ENCODE measurements at places on chromosomes 16 and 17. TPM values are rescaled to one million over a fixed set of nuclear protein-coding genes. Genes with fewer than 3 reads are reported as not detected.

DNA sequence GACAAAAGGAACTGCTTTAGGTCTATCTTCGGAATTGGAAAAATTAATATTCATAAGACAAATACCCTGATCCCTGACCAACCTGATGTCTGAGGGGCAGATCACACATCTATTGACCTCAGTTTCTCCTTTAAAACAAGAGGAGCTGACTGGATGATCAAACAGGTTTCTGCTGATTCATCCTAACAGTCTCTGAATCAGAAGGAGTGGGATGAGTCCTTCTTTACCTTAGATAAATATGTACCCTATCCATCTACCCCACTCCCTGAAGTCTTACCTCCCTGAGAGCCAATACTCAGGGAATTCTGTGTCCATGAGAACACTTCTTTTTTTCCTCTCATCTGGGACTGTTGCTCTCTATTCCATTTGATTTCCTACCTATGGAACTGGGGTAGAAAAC, 80.3 kb upstream of the CRHR1 start:
- DNase-seq = no peak

DNA sequence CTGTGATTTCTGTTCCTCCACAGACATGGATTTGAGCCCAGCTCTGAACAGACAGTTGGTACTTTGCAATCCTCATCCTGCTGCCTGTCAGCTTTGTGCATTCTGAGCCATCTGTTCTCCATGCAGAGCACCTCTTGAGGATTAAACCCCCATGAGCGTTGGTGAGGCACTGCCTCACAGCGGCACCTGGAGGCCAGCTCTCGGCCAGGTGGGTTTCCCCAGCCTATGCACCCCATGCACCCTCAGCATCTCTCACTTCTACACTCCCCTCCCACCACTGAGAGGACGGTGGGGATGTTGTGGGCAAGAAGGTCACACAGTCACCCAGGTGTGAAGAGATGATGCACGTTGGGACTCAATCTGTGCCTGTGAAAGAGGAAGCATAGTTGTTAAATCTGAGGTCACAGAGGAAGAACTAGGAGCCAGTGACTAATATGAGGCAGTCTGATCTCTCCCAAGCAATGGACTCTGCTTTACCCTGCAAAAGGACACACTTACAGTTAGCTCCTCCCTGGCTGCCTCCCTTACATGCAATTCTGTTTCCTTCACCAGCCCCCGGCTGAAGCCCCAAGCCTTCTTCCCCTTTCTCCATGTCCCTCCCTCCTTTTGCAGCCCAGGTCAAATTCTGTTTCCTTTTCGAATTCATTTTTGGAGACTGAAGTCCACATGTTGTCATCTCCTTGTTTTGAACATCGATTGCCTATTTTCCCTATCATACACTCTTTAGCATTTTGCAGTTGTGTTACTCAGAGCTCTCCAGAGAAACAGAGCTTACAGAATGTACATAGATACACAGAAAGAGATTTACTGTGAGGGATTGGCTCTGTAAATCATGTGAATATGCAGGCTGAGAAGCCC, 58.5 kb downstream of the HS3ST3B1 start:
- DNase-seq = peak; percentile 40

DNA sequence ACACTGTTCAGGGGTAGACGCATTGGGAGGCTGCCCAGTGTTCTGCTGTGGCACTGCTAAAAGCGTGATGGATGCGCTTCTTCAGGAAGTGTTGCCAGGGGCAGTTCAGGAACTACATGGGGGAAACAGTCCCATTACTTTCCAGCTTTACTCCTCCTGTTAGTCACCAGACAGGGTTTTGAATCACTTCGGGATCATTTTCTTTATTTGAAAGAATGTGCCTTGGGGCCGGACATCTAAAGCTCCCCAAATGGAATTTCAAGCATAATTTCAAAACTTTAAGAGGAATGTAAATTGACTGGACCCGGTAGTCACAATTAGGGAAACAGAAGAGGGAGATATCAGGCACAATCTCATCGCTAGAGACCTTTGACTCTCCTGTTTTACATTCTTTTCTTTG, 1.3 kb upstream of the KRTAP2-1 start:
- no peak for DNase-seq

DNA sequence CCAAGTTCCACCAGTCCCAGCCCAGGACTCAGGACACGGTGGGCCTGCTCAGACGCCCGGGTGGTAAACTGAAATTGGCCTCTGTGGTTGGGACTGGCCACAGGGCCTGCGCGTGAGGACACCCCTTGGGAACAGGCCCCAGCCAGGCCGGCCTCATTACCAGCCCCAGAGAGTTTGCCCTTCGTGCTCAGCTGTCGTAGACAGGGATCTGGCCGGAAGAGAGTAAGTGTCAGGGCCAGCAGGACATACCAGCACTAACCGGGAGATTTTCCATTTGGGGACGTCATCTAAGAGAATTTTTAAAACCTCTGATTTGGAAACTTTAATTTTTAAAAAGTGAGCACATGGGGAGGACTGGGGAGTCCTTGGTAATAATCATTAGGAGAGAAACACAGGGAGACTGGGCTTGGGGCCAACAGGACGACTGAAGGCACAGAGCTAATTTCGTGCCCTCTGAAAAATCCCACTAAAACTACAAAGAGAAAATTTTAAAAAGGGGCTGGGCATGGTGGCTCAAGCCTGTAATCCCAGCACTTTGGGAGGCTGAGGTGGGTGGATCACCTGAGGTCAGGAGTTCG, 2.4 kb upstream of the RBFOX3 start:
- no peak for DNase-seq

GRCh38 chr16:79390481-79391051, 210.0 kb downstream of the MAF start:
- no peak for DNase-seq

DNA sequence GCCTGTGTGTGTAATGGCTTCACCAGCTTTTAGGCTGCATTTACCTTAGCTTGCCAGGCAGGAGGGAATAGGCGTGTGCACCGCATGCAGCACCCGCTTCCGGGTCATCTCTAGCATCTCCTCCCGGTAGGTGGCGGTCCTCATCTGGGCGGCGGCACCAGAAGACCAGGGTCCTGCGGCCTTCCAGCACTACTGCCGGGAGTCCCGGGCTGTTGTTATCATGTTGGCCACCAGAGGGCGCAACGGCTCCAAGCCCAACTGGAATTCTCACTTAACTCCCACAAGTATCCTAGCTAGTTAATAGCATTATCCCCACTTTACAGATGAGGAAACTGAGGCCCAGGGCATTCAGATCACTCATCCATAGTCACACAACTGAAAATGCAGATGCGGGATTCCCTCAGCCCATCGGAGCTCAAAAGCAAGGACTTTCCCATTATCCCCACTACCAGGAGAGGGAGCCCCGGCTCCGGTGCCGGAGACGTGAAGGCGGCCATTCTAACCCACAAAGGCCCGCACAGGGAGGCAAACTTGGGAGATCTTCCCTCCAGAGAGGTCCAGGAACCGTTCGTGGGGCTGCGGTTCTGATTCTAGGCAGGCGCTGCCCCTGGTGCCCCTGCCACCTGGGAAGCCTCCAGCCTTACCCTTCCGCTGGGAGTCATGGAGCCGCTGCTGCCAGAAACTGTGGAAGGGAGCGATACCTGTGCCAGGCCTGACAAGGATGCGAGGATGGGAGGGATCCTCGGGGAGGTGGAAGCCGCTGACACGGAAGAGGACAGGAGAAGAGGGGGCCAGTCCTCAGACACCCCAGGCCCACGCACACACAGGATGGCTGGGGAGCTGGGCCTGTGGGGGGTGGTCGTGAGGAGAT, 23.9 kb downstream of the LGALS9 start:
- DNase-seq = peak; percentile 43

- no peak for DNase-seq
These were observed 189.4 kb downstream of the WWOX start for GRCh38 chr16:78288888-78289287.

GRCh38 chr16:8931859-8932258, 31.8 kb downstream of the USP7 start:
- peak; percentile 50 for DNase-seq

DNA sequence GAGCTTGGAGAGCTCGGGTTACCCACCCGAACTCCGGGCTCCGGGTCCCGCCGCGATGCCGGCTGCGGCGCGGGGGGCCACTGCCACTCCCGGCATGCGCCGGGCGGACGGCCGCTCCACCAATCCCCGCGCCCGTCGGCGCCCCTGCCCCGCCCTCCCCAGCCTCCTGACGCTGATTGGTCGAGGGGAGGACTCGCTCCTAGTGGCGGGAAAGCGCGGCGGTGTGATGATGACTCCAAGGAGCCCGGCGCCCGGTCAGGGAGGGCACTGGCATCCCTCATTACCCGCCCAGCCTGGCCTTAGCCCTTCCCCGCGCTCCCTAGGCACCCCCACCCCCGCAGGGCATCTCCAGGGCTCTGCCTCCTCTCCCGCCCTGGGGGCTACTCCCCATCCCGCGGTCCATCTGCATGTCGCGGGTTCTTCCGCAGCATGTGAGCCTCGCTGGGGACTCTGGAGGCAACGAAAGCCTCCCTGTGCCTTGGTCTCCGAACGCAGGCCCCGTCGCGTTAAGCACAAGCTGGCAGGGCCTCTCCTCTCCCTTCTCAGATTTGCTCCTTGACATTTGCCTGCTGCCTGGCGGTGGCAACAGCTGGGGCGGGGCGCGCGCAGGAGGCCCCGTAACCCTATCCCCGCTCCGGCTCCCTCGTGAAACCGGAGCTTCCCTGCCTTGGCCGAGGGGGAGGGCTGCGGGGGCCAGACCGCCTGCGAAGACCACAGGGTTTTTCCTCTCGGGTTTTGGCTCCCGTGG, 1.7 kb downstream of the ATP2A1 start:
- DNase-seq = peak; percentile 85

The CCL5 gene
- polyA plus RNA-seq = 3.5 TPM

All from left lung (tissue), 14 donors.